WERI-Rb-1 (cell line): ENCODE measurements at places on chromosomes 7 and 10.
A peak's percentile ranks its signal among the peaks of the same experiment; 100 is the strongest.

DNA sequence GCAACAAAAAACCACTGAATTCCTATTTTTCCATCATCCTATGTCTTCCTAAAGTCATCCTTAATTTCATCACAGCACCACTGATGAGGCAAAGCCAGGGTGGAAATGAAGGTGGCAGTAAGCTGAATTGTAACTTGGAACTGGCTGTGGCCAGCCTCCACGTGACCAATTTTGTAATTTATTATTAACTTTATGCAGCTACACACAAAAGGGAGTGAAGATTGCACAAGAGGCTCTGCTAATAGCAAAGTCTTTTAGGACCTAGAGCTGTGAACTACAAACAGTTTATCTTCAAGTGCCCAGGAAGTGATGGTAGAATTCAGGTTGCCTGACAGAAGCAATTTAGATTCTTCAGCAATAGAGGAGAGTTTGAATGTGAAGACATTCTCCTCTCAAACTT lies 176.4 kb downstream of the CCDC71L start:
- DNase-seq: no peak

DNA sequence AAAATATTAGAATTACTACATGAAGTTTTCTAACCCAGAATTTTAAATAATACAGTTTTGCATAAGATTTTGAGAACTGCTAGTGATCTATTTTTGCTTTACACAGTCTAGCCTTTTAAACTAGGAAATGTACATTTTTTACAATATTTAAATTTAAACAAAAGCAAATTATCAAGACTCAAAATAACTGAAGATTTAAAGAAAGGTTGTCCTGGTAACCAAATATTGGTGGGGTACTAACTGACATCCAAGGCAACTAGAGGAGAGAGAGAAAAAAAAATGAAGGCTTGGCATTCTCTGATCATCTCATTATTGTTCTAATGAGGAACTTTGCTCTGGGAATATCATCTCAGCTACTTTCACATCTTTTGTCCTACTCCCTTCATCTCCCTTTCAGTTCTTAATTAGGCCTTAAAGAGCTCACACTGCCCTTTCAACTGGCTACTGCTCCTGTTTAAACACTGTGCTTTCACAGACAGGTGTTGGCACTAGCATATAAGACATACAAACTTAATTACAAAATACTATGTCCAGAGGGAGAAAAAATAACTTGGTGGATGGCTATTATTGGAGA lies 33.7 kb downstream of the RAB11FIP2 start:
- DNase-seq: no peak

GRCh38 chr7:98211221-98211675 lies at the start of gene BHLHA15:
BHLHA15 (plus strand) TSS chr7:98211439; CDS start chr7:98212310, 871 bp downstream.
- peak; percentile 73 for DNase-seq

DNA sequence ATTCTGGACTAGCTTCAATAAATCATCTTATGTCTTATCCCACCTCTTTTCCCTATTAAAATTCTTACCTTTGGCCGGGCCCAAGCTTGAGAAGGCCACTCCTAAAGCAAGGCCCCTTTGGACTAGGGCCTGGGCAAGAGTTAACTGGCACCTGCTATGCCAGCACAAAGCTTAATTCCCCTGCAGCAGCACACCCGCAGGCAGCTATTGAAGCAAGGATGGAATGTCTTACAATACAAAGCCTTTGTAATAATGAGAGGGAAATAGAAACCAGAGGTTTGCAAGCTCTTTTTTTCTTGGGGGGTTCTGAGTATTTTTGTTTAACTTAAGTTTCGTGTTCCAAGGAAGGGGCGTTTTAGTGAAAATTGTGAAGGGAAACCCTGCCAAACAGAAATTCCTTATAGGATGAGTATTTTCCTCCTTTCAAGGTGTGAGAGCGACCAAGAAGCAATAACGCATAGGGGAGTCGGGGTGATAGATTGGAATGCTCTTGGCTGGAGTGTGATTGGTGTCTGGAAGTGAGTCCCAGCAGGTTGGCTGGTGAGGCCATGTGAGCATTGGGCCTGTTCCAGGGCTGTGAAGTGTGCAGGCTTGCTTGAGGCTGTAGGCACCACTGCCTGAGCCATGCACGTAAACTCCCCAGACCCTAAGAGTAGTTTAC lies 148.5 kb downstream of the KIAA1217 start:
- DNase-seq: no peak

DNA sequence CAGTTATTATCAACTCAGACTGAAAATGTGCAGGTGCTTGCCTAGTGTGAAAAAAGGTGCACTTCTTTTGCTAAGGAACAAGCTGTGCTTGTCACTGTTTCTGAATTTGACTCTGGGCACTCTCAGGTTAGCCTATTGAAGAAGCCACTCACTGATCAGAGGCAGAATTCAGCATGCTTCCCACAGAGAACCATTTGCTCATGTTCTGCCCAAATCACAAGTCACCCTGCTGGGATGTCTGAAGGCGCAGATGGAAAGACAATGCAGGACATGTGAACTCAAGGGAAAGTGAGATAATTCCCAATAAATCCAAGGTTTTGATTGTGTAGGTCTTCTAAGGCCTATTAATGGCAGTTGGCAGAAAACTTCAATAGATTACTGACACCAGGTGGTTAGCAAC lies 47.8 kb upstream of the CSTF2T start:
- DNase-seq: no peak

- no peak for DNase-seq
These were observed 27.8 kb downstream of the DMBT1 start for GRCh38 chr10:122588381-122588780.

GRCh38 chr7:136971776-136972175 lies 103.3 kb downstream of the CHRM2 start:
- DNase-seq: no peak

DNA sequence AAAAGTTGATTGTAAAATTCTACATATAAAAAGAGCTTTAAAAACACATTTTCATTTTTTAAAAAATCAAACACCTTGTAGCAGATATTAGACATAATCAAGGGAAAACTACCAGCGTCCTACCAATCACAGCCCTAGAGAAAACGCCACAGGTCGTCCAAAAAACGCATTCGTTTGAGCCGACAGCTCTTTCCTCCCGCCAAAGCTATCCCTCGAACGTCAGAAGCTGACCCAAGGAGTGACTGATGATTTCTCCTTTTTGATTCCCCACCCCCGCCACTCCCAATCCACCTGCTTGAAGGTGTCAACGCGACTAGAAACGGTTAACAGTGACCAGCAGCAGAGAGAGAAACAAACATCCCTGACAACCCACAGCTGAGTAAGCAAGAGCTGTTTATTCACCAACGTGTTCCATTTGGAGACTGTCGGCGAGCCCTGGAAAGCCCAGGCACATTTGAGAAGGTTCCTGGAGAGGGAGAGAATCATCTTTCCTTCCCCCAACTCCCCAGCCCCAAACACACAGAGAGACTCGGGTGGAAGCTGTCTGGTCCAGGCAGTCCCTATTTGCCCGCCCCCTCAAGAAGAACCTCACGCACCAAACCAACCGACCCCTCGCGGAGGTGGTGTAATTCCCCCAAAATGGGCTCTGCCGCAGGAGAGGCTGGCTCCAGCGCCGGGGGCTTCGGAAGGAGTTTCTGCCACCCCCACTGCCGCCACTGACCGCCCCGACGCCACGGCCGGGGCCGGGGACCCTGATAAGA lies 622 bp downstream of the CPEB3 start:
- peak; percentile 44 for DNase-seq

GRCh38 chr7:45457591-45457990 lies 116.6 kb upstream of the ADCY1 start:
- DNase-seq: no peak

DNA sequence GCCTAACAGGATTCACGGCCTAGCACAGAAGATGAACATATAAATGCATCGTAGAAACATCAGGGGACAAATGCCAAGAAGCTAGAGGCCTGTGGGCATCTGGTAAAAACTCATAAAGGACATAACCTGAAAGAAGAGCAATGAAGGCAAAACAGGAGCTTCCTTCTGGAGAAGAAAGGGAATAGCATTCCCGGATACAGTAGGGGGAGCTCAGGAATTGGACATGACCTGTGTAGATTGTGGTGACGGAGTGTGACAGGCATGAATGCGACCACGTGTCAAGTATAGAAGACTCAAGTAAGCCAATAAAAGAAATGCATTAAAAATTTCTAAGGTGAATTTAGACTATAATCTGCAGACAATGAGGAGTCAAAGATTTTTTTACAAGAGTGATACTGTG lies 270.1 kb downstream of the AGMO start:
- DNase-seq: no peak

DNA sequence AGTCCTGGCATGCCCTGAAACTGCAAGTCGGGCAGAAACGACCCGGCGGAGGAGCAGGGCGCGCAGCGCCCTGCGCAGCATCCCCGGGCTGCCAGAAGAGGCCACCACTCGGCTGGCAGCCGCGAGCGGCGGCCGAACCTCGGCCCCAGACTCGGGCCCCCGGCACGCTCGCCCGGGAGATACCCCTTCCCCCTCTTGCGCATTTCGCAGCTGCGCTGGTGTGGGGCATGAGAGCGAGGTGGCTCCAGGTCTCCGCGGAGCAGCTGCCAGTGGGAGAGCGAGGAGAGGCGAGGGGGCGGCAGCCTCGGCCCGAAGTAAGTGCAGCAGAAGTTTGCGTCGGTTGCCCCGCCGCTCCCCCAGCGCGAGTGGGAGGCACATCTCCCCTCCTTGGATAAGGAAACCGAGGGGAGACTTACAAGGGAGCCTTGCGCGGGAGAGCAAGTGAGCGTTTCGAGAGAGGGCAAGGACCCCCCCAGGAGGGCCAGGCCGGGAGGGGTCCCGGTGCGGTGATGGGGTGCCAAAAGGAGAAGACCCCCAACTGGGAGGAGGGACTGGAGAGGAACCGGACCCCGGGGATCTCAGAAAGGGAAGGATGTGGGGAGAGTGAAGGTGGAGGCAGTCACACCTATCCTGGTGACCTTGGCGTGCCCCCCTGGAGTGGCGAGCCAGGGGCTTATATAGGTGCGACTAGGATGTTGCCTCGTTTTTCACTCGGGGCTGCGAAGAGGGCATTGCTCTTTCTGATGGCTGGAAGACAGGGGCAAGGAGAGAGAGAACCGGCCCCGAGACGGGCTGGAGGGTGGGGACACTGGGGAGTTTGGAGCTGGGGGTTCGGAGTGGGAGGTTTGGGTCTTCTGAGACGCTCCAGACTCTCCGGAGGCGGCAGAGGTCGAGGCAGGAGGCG lies 256.3 kb downstream of the OTUD1 start:
- peak; percentile 10 for DNase-seq

DNA sequence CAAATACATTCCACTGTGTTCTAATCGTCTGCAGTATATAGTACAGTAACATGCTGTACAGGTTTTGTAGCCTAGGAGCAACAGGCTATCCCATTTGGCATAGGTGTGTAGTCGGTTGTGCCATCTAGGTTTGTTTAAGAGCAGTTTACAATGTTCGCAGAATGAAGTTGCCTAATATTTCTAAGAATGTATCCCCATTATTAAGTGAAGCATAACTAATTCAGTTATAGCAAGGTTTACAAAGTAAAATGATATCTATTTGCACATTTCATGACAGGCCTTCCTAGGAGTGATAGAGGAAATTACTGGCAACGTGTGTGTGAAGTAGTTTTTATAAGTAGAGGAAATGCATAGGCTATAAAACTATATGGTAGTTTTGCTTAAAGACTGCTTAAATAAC lies 4.0 kb downstream of the CREM start:
- no peak for DNase-seq

DNA sequence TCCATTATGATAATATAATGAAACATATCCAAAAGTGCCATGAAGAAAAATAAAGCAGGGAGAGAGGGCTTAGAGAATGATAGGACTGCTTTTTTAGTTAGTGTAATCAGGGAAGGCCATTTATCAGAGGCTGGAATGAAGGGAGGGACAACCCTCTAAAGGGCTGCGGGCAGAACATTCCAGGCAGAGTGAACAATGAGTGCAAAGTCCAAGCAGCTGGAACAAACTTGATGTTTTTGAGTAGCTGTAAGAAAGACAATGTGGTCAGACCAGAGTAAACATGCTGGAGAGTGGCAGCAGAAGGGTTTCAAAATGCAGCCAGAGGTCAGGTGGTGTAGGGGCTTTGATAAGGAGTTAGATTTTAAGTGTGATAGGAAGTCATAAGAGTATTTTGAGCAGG lies 65.6 kb upstream of the CCDC6 start:
- no peak for DNase-seq

- DNase-seq: no peak
These were observed 387.9 kb downstream of the TCERG1L start for GRCh38 chr10:130923596-130923995.

GRCh38 chr7:4325732-4326131 lies 356.4 kb upstream of the FOXK1 start:
- DNase-seq: no peak

GRCh38 chr7:152914014-152914844 lies 154.7 kb downstream of the ACTR3B start:
- DNase-seq: no peak

DNA sequence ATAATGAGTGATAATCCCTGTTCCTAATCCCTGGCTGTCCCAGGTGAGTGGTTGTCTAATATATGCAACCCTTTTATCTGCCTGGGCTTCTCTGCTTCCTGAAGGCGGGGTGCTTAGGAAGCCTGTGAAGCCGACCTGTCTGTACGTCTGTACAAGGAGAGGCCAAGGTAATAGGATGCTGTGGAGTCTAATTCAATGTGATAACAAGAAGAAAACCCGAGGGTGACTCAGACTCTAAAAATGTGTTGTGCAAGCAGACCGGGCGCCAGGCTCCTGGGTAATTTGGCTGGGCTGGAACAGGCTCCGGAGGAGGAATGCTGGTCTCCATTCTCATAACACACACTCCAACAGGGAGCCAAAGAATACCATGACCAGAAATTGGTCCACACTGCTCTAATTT lies 43.6 kb downstream of the THNSL1 start:
- peak; percentile 20 for DNase-seq

GRCh38 chr7:90067171-90067570 lies 87.1 kb upstream of the STEAP1 start:
- no peak for DNase-seq

GRCh38 chr10:13684252-13684791 lies 97.6 kb downstream of the PRPF18 start:
- peak; percentile 20 for DNase-seq

- no peak for DNase-seq
These were observed 152.0 kb downstream of the OR13A1 start for GRCh38 chr10:45163315-45163975.

- no peak for DNase-seq
These were observed 50.2 kb upstream of the ZMIZ1 start for GRCh38 chr10:79018521-79019011.

- no peak for DNase-seq
These were observed 5.7 kb downstream of the BLVRA start for GRCh38 chr7:43764039-43764761.

- DNase-seq: no peak
These were observed 121.4 kb upstream of the RET start for GRCh38 chr10:42955493-42955889.
